ENCODE measurements at places on chromosomes 12 and 14.
A peak's percentile ranks its signal among the peaks of the same experiment; 100 is the strongest.

GRCh38 chr14:56092763-56093162, 25.4 kb upstream of the PELI2 start:
- DNase-seq: no peak

GRCh38 chr14:64683264-64683663, 21.0 kb upstream of the PLEKHG3 start:
- DNase-seq: no peak

GRCh38 chr14:93046705-93047050, 69.0 kb downstream of the ITPK1 start:
- DNase-seq: no peak

- no peak for DNase-seq
These were observed 17.2 kb downstream of the RILPL1 start for GRCh38 chr12:123516216-123516780.

- no peak for DNase-seq
These were observed 217.7 kb downstream of the PTPRO start for GRCh38 chr12:15540005-15540404.

DNA sequence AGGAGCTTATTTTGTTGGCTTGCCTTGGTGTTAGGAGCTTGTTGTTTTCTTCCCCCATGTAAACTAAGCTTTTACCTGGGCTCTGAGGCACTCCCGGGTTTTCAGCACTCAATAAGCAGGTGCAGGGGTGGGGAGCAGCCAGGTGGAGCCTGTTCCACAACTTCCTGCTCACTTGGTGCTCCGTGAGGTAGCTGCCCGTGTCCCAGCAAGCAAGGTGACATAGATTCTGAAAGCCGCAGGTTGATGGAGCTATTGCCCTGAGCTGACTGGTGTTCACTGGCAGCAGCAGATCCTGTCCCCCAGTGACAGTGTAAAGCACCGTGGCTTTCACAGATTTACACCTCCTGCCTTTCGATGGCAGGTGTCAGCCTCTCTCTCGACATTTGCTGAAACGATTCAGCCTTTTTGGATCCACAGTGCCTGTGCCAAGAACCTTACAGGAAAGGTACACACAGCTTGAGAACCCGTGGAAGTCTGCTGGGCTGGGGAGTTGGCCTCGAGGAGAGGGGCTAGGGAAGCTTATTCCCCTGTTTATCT, 295.7 kb upstream of the FKBP4 start:
- no peak for DNase-seq

DNA sequence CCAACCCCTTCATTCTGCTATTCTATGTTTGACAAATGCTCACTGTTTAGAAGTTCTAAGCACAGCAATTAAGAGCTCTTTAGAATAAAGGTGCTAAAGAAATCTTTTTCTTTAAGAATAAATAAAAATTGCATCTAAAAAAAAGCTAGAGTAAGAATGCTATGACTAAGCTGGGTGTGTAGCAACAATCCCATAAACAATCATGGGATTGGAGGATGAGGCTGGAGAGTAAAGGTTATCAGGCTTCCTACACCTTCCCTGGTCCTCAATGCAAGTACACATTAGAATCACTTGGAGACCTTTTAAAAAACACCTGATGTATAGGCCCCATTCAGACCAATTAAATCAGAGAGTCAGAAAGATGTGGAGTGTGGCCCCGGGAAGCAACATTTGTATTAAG, 88.3 kb downstream of the CIT start:
- no peak for DNase-seq

GRCh38 chr12:89949457-89950195, 241.0 kb upstream of the ATP2B1 start:
- peak; percentile 25 for DNase-seq

DNA sequence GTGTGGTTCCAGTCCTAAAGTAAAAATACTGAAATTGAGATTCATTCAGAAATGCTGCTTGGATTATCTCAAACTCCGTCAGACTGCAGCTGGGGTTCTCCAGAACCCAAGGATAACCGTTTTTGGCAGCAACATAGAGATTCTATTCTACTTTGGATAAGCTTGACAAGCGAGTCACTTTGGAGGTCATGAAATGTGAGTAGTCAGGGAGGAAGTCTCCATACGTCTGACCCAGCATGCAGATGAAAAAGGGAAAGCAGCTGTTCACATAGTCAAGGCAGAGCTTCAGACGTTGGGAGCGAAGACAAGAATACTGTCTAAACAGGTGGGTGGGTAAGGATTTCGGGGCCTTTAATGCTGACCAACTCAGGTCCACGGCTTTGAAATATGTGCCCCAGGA, 14.9 kb upstream of the HSP90B1 start:
- DNase-seq: no peak

GRCh38 chr14:22897357-22897756, 14.3 kb downstream of the REM2 start:
- no peak for DNase-seq

DNA sequence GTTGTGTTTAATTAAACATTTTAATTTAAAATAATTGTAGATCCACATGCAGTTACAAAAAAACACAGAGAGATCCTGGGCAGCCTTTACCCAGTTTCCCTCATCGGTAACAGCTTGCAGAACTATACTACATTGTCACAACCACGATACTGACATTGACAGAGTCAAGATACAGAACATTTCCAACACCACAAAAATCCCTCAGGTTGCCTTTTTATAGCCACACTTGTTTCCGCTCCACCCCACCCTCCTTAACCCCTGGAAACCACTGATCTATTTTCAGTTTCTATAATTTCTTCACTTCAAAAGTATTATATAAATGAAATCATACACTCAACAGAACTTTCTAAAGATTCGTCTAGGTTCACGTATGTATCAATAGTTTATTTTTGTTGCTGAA, 458.8 kb upstream of the SOX5 start:
- no peak for DNase-seq

DNA sequence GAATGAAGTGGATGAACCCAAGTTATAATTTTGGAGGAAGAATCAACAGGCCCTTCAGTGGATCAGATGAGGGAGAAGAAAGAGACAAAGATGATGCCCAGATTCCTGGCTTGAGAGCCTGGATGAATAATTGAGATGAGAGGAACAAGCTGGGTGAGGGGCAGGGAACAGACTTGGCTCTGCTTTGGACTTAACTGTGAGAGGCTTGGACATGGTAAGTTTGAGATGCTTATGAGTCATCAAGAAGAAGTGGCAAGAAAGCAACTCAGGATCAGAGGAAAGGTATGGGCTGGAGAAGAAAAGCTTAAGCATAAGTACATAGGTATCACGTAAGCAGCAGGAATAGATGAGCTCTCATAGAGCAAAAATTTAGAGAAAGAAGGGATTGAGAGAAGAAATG, 55.3 kb downstream of the FIGNL2 start:
- DNase-seq: no peak

- DNase-seq: no peak
These were observed 37.1 kb downstream of the CLIP1 start for GRCh38 chr12:122385171-122386016.

DNA sequence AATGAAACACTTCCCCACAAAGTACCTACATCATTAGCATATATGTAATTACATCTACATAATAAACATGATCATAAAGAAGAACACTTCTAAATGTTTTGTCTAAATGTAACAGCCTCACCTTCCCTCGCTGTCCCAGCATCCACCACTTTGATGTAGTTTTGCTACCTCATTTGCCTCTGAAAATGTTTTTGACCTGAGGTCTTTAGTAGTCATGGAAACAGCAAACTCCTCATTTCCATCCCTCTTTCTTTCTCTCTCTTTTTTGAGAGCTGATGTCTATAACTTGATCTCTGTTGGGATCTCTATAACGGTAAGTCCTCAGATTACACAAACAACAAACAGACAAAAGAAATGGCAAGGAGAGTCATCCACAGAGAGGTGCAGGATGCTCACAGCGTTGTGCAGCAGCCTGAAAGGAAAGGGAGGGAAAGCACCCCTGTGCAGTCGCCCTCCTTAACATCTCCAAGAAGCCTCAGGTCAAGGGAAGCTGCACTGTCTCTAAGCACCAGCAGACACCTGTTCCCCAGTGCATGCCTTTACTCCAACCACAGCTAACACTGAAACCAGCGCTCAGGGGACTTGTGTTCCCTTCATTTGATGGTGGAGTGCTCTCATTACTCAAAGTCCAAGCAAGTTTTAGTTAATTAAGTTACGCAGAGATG, 268.7 kb downstream of the TMEM132D start:
- no peak for DNase-seq

DNA sequence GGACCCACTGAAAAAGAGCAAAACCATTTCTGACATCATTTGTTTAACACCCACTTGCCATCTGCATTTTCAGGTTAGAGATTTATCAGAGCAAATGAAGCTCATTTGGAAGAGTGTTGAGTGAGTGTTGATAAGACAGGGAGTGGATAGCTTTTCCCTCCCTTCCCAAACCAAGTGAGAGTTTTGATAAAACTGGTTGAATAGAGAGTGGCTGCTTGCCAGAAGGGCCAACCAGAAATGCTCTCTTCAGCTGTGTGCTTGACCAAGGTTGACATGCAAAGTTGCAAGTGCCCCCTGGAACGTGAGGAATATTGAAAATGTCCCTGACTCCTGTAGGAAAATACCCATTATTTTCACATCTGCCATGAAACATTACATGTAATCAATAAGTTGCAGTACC, 1487.0 kb upstream of the FLRT2 start:
- no peak for DNase-seq

DNA sequence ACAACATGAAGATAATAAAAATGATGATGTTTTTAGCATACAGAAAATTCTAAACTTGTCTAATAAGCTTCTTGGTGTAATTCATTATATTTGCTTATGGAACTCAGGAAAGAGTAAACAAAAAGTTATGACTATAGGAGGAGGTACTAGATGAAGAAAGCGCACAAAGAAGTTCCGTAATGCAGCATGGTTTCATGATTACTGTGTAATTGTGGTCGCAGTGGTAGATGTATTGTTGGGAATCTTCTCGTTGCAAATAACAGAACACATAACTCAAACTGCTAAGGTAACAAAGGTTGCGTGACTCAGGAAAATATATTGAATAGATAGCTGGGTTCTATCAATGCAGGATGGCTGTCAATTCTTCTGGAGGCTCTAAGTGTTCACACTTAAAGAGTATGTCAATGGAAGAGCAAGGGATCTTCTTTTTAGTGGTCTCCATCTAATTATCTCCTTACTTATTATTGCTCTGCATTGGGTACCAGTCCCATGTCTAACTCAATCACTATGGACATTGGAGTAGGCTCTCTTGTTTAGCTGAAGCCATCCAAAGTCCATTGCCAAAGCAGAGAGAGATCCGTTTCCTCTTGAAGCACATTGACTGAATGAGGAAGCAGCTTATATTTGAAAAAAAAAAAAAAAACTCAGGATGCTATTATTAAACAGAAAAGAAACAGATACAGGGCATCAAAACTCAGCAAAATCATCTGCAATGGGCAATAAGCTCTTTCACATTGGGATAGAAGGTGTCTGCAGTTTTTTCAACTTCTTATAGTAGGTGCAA, 283.4 kb upstream of the ATP2B1 start:
- DNase-seq: no peak

GRCh38 chr12:52165096-52165855, 26.5 kb downstream of the KRT80 start:
- DNase-seq: no peak

DNA sequence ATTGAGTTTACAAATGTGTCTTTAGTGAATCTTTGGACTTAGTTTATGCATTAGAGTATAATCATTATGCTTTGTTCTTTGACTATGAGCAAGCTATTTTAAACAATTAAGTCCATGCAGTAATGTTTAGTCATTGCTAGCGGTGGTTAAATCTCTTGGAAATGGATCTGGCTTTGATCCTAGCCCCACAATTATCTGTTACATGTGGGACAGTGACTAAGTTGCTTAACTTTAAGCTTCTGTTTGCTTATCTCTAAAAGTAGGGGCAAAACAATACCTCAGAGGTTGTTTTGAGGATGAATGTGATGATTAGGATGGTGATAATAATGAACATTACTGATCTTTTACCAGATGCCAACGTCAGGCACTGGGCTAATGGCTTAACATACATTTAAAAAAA, 124.2 kb downstream of the NPAS3 start:
- DNase-seq: no peak

DNA sequence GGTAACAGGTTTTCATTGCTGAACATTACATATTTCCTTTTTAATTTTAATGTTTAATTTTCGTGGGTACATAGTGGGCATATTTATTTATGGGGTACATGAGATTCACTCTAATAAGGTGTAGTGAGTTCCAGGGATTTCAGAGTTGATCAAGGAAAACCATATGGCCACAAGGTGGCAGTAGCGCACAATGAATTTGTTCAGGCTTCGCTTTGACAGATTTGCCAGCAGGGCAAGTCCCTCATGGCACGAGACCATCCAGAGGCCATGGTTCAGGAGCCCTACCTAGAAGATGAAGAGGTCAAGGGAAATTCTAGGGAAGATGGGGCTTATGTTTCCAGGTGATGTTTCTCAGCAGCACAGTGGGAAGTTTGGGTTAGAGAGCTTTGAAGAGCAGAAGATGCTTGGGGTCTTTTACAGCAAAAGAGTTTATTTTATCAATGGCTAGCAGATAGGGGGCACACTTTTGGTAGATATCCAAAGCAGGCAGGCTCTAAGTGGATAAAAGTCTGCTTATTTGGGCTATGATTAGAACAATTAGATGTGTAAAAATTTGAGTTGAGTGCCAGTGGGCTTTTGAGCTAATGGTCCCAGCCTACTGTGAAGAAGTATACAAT, 1004.4 kb downstream of the AACS start:
- DNase-seq: peak; percentile 4

DNA sequence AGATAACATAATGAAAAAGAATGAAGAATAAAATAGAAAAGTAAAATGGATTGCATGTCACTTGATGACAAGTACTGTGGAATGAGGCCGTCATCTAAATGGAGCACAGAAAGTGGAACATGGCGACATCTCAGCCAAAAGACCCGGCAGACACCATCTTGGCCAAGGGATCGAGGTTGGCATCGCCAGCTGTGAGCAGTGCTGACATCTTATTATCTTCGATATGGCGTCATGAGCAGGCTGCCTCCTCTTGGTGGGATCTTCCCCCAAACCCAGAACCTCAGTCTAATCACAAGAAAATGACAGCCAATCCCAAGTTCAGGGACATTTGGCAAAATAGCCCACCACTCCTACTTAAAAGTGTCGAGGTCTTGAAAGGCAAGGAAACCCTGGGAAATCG, 15.1 kb downstream of the SERPINA5 start:
- DNase-seq: no peak

DNA sequence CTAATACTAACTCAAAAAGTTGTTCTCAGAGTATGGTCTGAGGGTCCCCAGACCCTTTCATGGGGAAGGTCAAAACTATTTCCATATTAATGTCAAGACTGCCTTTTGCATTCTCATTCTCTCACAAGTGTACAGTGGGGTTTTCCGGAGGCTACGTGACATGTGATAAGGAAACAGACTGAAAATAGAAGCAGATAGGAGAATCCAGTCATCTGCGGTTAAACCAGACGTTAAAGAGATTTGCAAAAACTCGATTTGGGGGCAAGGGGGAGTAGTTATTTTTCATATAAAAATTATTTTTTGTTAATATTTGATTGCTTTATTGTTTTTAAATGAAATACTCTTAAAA, 1.0 kb upstream of the NAP1L1 start:
- no peak for DNase-seq
